ELR (cell line): ENCODE measurements at places on chromosomes 12 and 14.
A peak's percentile ranks its signal among the peaks of the same experiment; 100 is the strongest.

GRCh38 chr14:71629765-71630492, 302.3 kb upstream of the RGS6 start:
- peak; percentile 33 for DNase-seq

DNA sequence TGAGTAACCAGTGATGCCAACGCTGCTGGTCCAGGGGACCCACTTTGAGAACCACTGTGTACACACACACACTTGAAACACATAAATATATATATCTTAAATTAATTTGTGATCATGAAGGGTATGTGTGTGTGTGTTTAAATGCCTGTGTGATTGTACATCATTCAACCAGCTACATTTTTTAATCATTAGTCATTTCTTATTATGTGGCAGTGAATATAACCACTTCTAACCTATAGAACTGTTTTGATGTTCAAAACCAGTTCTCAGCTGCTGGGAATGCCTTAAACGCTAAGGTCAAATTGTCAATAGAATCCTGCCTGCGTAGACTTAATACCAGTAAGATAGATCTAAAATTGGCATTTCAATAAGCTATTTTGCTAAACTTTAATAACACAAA, 330.0 kb downstream of the SYT1 start:
- DNase-seq = peak; percentile 69

GRCh38 chr12:44694017-44694416, 182.1 kb downstream of the NELL2 start:
- no peak for DNase-seq

GRCh38 chr12:2836574-2836973, 1.7 kb upstream of the NRIP2 start:
- no peak for DNase-seq

DNA sequence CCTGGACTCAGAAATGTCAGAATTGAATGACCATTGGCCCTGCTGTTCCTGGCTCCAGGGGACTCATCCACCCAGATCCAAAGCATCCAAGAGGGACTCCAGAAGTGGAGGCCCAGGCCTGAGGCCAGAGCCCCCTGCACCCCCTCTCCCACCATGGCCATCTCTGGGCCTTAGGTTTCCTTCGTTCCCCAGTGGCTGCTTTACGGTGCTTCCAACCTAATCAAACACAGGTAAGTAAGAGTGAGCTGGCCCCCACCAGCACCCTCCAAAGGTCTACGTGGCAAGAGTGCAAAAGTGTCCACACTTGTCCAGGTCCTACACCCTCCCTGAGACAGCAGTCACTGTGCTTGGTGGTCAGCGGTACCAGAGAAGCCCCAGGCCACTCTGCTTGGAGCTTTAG, 139.0 kb downstream of the DPF3 start:
- DNase-seq = no peak

DNA sequence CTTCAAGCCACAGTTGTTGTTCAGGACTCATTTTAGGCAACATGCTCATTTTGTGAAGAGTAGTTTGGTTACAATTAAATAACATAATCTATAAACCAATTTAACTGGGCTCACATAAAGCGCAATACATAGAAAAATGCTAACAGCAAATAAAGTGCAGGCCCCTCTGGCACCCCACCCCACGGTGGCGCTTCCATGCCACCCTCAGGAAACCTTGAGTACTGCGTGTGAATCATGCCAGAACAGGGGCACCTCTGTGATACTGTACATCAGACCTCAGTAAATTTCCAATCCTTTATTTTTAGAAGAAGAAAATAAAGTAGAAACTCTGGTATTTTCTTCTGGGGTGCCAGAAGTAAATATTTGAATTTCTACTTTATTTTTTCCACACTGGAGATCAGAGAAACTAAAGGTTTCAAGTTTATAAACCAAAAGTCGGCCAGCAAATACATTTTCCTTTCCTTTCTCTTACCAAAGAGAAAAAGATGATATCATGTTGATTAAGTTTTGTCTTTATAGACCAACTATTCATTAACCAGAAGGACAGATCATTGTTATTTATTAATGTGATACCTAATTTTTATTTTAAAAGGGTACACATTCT, 316.8 kb downstream of the PAWR start:
- DNase-seq = peak; percentile 55

DNA sequence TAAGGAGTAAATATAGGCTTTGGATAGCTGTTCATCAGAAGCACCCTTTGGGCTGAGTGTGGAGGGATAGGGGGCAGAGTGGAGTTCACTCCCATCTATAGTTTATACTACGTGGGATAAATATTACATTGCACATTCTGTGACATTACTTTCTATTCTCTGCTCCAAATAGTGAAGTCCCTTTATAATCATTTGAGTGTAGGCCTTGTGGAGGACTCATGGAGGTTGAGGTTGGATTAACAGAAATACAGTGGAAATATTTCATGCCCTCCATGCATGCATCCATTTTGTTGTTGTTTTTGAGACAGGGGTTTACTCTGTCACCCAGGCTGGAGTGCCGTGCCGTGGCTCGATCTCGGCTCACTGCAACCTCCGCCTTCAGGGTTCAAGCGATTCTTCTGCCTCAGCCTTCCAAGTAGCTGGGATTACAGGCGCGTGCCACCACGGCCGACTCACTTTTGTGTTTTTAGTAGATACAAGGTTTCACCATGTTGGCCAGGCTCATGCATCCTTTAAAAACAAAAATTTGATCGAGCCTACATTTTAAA, 1.4 kb downstream of the CHPT1 start:
- DNase-seq = peak; percentile 42

DNA sequence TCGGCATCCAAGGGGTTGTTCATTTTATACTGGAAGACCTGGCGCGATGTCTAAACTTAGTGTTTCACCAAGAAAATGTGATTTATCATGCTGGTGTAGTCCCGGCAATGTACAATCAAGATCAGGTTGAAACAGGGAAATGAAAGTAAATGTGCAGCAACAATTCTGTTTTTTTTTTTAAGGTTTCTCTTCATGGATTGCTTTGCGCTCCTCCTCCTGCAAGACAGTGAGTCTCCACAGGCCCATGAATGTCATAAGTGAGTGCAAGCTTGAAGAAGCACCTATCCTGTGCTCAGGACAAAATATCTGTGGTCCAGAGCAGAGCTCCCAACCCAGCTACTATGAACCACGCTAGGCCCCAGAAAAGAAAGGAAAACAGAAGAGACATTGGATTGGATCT, 143.4 kb downstream of the KCNK10 start:
- DNase-seq = no peak

- DNase-seq = peak; percentile 20
These were observed 21.6 kb upstream of the STAC3 start for GRCh38 chr12:57272337-57273151.

DNA sequence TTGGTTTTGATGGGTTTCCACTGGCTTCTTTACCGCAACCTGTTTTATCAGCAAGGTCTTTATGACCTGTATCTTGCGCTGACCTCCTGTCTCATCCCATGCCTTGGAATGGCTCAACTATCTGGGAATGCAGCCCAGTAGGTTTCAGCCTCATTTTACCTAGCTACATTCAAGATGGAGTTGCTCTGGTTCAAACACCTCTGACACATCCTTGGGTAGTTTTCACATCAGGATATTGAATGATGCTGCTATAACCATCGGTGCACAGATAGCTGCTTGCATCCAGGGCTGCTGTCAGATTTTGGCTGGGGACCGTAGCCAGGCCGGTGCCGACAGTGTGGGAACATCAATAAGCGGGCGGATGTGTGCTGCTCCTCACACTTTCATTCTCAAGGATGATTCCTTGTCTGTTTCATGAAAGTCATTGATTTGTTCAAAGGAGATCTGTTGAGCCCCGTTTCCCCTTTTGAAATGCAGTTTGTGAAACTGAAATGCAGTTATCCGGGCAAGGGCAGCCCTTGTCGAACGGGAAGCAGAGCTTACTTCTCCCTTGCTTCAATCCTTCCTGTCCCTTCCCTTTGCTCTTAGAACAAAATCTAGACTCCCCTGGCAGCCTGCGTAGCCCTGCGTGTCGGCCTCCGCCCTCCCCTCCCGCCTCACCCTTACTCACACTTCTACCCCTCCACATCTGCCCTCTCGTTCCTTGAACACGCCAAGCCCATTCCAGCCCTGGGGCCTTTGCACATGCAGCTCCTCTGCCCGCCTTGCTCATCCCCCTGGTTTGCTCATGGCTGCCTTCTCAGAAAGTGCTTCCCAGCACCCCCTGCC, 49.2 kb upstream of the NCOR2 start:
- no peak for DNase-seq

- no peak for DNase-seq
These were observed 34.0 kb upstream of the C2CD5 start for GRCh38 chr12:22578328-22578727.

GRCh38 chr14:78173346-78174035, 3.3 kb downstream of the NRXN3 start:
- no peak for DNase-seq

GRCh38 chr12:80032946-80033345, 66.4 kb upstream of the OTOGL start:
- no peak for DNase-seq

GRCh38 chr14:27243365-27243764, 645.5 kb upstream of the NOVA1 start:
- peak; percentile 39 for DNase-seq

DNA sequence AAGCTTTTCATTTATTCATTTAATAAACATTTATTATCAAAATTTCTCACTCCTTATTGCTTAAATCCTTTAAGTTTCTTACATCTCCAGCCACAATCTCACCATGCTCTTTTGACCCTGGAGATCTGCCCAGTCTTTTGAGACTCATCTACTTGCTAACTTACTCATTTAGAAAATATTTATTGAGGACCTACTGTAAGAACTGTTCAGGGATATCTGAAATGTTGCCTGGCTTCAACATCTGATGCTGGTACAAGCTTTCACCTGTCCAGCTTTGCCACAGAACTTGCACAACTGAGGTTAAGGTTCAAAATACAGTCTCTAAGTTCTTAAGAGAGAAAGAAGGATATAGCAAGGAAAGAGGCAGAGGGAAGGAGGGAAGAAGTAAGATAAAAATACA, 17.5 kb upstream of the GXYLT1 start:
- peak; percentile 66 for DNase-seq

DNA sequence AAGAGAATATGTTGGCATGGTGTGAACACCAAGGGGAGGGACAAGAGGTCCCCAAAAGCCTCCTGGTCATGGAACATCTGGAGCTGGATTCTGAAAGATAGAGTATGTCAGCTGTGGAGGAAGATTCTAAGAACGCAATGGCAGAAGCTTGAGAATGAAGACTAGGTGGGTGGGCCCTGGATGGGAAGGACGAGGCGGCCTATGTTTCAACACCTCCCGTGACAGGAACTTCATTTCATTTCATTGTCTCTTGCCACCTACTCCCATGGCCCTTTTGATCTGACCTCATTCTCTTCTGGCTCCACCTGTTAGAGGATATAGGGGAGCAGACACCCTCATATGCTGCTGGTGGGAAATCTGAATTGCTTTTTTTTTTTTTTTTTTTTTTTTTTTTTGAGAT, 3.3 kb downstream of the UNG start:
- DNase-seq = no peak

GRCh38 chr14:31127690-31128089, 79.9 kb downstream of the HECTD1 start:
- no peak for DNase-seq

GRCh38 chr12:4281173-4281654, 7.7 kb downstream of the CCND2 start:
- DNase-seq = no peak

DNA sequence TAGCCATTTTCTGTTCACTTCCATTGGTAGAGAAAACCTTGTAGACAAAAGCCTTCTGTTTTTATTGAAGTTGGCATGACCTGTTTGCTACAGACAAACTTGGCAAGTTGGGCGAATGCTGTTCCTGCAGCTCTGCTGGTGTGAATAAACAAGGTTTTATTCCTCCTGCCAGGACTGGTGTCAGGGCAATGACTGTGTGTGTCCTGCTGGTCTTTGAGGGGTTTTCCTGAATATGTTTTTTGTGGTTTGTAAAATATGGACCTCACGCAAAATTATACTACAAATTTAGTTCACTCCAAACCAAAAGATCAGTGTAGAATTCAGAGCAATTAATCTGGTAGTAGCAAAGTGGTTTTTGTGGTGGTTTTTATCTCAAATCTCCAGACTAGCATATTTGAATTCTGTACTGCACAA, 140.8 kb downstream of the ERC1 start:
- no peak for DNase-seq

DNA sequence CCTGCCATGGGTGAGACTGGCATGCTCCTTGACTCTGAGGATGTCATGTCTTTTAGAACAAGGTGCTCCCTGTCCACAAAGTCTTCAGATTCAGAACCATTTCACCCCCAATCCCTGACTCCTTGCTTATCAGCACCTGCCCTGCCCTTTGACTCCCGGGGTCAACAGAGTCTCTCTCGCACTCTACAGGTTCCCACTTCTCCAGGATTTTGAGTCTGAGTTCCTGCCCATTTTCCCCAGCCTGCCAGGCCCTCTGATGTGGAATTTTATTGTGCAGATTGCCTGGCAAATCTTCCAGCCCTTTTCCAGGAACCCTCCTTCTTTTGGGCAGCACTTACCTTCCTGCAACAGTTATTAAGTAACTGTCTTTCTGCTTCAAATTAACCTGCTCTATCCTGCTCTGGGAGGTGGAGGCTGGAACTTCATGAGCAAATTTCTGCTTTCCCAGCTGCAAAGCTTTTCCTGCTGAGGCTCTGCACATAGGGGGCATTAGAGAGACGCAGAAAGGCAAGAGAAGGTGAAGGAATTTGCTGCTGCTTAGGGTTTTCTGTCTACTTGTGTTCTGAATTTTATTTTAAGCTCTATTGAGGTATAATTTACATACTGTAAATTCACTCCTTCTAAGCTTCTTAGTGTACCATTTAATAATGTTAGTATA, 259.1 kb downstream of the PCNX1 start:
- DNase-seq = peak; percentile 67

DNA sequence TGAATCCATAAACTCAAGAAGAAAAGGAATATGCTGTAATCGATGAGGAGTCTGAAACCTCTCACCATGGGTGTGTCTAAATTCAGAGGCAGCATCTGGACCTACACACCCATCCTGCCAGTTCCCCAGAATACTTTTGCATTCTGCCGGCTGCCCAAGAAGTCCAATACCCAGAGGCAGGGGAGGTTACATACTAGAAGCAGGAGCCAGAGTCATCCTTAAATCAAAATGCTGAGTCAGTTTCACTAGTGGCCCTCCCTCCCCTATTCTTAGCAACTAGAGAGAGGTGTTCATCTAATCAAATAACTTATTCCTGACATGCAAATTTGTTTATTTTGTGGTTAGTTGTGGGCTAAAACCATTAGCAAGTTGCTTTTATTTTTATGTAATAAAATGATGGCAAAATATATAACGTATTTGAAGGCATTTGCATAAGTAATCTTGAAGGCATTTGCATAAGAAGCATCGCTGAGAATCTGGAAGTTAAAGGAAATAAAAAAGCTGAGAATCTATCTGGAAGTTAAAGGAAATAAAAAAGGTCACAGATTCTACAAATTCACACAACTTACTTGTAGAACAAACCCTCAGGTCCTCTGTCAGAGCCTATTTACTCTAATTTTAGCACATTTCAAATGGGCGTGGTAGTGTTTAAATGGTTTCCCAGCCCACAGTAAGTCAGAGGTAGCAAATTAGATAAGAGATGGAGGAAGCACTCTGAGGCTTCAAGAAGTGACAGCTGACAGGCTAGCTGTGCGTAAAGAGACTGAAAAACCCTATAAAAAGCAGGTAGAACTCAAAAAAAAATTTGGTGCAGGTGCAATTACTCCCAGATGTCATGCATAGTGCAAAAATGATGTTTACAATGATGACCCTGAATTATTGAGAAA, 7.8 kb downstream of the BHLHE41 start:
- no peak for DNase-seq

- DNase-seq = no peak
These were observed 433.0 kb upstream of the LMO3 start for GRCh38 chr12:17038923-17039322.

- peak; percentile 76 for DNase-seq
These were observed 406 bp downstream of the TMEM263 start for GRCh38 chr12:106956048-106956578.

- DNase-seq = no peak
These were observed 493.8 kb downstream of the VRK1 start for GRCh38 chr14:97290977-97291376.
